ENCODE measurements at places on chromosomes 13 and 19.
A peak's percentile ranks its signal among the peaks of the same experiment; 100 is the strongest.

- DNase-seq: peak; percentile 97
Observed at GRCh38 chr19:1241417-1242095, at the start of gene ATP5F1D. Gene ATP5F1D (plus strand): TSS chr19:1241751. CDS start chr19:1241851, 100 bp downstream.

DNA sequence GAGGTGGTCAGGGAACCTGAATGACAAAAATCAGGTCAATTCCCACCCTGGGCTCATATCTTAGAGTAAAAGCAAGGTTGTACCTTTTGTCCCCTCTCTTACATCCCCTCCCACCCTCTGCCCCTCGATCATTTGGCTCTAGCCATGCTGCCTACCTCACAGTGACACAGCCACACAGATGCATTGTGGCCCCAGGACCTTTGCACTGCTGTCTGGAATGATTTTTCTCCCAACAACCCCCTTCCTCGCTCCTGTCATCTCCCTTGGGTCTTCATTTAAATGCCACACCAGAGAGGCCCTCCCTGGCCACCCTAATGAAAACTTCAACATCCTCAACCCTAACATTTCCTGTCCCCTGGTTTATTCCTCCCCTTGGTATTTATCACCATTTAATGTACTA, 4.3 kb downstream of the MYH14 start:
- DNase-seq: no peak

- DNase-seq: no peak
Observed at GRCh38 chr19:56980906-56981305, 138.9 kb upstream of the USP29 start.

- no peak for DNase-seq
Observed at GRCh38 chr19:35122687-35123551, 7.3 kb downstream of the FXYD3 start.

DNA sequence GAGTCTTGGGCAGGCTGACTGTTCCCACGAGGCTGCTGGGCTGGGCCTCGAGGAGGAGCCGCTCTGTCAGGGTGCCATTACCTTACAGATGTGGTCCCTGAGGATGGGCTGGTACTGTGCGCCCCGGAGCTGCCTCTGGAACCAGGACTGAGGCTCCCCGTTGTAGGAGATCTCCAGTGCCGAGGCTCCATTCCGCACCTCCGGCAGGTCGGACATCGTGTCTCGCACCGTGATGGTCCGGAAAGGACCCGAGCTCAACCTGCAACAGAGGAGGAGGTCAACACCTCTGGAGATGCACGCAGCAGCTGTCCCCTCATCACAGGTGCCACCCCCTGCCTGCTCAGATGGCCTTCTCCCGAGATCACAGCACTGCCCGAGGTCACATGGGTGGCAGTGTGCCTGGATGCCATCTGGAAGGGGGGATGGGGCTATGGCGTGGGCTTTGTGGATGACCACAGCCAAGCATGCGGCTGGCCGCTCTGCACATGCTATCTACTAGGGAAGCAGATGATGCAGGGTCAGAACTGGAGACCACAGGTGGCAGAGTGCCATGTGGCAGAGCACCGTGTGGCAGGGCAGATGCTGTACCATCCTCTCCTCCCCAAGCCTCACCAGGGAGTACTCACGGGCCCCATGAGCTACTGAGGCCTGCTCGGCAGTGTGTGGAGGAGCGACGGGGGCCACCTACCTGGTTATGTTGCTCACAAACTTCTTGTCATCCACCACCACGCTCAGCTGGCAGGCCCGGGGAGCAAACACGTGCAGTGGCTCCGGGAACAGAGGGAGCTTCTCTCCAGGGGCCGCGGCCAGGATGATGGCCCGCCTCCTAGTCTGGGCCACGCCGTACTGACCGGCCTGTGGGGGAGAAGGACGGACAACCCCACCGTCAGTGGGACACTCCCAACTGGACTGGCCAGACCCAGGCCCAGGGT, 18.3 kb upstream of the EIF3G start:
- no peak for DNase-seq

GRCh38 chr13:110045202-110045601, 258.8 kb upstream of the IRS2 start:
- no peak for DNase-seq

GRCh38 chr13:30974350-30974749, 41.9 kb downstream of the TEX26 start:
- no peak for DNase-seq

DNA sequence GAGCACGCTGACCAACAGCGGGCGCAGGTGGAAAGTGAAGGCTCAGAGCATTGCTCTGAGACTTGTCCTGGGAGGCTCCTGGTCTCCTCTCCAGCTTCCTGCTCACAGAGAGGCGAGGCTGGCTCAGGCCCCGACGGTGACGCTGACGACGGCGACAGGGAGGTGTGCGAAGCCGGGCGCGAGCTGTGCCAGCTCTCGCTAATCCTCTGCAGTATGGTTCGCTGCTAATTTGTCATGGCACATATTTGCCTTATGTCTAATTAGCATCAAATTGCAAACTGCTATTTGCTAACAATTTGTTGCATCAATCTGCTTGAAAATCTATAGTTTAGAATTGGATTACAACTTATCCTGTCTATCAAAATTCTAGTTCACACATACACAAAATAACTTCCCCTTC, 469.8 kb upstream of the ZNF507 start:
- no peak for DNase-seq

DNA sequence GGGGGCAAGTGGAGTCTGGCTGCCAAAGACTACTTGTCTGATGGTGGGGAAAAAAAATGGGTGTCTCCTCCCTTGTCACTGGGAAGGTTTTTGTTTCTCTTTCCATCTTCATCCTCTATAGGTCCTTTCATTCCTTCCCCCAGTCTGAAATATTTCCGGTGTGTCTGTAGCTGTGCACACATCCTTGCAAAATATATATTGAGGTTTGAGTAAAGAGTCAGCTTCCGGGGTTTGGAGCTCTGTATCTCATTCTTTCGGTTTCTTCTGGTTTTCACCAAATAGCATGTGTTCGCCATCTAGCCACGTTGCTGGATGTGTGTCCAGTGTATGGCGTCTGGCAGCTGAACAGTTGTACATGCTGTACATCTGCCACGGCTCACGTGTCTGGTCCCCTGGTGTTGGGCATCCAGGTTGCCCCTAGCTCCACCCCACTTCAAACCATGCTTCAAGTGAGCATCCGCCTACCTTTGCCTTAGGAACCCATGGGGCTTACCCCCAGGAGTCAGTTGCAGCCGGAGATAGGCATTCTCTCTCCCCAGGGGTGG, 142.2 kb downstream of the SIPA1L3 start:
- no peak for DNase-seq

DNA sequence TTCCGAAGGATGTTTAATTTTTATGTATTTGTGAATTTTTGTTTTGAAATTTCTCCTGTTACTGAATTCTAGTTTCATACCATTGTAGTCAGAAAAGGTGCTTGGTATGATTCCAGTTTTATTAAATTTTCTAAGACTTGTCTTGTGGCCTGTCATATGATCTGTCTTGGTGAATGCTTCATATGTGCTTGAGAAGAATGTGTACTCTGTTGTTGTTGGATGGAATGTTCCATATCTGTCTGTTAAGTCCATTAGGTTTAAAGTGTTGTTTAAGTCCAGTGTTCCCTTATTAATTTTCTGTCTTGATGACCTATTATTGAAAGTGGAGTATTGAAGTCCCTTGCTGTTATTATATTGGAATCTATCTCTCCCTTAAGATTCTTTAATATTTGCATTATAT, 273.9 kb downstream of the ATP8A2 start:
- no peak for DNase-seq

DNA sequence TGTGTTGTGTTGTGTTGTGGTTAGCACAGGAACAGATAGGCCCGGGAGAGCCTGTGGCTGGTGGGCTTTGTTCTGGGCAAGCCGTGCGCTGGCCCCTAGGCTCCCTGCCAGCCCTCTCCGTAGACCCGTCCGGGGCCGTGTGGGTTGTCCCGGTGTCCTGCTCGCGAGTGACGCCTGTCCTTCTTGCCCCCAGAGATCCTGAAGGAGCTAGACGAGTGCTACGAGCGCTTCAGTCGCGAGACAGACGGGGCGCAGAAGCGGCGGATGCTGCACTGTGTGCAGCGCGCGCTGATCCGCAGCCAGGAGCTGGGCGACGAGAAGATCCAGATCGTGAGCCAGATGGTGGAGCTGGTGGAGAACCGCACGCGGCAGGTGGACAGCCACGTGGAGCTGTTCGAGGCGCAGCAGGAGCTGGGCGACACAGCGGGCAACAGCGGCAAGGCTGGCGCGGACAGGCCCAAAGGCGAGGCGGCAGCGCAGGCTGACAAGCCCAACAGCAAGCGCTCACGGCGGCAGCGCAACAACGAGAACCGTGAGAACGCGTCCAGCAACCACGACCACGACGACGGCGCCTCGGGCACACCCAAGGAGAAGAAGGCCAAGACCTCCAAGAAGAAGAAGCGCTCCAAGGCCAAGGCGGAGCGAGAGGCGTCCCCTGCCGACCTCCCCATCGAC, 5.7 kb downstream of the ING1 start:
- no peak for DNase-seq

DNA sequence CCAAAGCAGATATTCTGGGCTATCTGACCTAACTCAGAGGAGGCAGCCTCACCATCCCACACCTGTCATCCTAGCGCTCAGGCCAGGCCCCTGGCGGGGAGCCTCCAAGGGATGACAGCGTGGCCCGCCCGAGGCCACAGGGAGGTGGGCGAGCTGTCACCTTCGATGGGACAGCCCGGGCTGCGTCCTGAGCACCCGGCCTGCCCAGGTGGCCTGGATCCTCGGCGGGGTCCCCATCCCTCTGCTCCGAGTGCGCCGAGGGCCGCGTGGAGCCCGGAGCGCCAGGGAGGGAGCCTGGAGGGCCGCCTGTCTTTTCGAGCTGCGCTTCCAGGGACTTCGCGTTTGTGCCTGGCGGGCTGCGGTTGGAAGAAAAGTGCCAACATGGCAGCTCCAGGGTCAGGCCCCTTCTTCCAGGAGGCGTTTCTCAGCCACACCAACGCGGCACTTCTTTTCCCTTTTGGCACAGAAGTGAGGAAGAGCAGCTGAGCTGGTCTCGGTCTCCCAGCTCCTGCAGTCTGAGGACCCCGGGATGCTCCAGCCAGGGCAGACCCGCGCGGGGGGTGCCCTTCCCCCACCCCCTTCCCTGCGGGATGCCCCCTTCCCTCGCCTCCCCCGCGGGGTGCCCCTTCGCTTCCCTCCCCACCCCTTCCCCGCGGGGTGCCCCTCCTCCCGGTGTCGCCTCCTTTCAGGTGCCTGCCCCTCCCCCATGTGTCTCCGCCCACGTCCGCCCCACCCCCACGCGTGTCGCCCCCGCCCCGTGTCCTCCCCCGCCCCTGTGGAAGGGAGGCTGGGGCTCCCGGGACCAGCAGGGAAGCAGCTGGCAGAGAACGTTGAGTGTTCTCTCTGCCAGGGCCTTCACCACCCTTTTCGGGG, 42.3 kb downstream of the GJA3 start:
- DNase-seq: peak; percentile 38

DNA sequence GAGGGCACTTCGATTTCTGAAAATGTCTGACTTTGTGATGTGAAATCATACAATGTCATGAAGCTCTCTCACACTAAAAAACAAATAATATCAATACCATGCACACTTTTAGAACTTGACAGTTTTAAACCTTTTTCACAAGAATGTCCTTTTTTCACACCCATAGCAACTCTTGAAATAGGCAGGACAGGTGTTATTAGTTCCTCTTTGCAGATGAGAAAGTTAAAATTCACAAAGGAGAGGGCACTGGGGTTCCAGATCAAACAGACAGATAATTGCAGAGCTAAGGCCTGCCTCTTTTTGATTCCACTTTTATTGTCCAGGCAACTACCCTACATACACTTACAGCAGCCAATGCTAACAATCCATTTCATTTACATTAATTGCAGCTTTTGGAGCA, 142.8 kb downstream of the KLF12 start:
- no peak for DNase-seq

- DNase-seq: no peak
Observed at GRCh38 chr13:97335488-97336134, 98.4 kb upstream of the RAP2A start.

- no peak for DNase-seq
Observed at GRCh38 chr13:99398071-99398470, 90.9 kb upstream of the GPR183 start.

- DNase-seq: no peak
Observed at GRCh38 chr13:59635589-59635988, 528.1 kb downstream of the DIAPH3 start.

DNA sequence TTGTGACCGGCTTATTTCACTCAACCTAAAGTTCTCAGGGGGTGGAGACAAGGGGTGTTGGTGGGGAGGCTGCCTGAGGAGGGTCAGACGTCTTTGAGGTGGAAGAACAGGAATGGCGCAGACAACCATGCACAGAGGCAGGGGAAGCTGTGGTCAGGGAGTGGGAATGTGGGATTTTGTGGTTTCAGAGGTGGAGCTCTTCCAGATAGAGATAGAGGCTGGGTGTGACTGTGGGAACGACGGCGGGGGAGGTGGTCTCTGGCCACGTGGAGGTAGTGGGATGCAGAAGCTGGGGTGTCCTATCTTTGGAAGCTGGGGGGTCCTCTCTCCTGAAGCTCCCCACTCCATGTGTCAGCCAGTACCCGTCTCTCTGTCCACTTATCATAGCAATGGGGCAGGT, 7.8 kb upstream of the KLK14 start:
- no peak for DNase-seq

GRCh38 chr19:15636026-15636425, 4.7 kb upstream of the CYP4F3 start:
- DNase-seq: no peak
